ENCODE measurements at places on chromosomes 4 and X.
A peak's percentile ranks its signal among the peaks of the same experiment; 100 is the strongest.

- DNase-seq: peak; percentile 69
Observed at GRCh38 chr4:2266181-2266580, 4.3 kb upstream of the MXD4 start.

DNA sequence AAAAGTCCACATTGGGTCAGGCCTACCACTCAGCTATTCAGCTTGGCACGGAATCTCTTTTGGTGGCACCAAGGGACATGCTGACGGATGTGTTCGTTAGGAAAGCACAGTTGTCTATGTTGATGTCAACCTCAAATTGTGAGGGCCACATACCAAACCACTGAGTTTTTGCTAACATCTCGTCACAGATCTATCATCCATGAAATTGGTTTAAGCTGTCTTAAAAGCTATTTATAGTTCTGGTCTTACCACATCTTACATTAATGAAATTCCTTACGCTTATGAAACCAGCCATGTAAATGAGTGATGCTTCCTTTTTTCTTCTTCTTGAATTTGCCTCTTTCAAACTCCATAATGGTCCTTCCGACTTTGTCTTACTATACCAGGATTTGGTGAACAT is 101.5 kb downstream of the MGST2 start:
- DNase-seq: peak; percentile 94

DNA sequence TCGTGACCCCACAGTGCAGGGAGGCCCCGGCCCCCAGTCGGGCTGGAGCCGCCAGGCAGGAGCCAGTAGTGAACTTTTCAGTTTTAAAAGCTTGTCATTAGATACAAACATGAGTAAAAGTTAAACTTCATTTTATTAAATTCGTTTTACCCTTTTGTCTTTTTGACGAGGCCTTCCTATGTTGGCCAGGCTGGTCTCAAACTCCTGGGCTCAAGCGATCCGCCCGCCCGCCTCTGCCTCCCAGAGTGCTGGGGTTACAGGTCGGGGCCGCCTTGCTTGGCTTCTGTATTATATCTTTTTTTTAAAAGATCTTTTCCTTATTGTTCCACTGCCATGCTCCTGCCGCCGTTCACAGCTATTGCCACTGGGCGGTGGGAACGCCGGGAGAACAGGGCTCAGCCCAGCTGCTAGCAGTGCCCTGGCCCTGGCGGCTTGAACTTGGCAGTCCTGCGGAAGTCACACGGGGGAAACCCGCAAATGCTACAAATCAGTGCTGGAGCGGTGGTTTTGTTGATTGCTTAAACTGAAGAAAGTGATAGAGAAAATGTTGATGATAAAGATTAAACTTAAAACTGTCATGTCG is 968 bp upstream of the NELFA start:
- DNase-seq: peak; percentile 58

- DNase-seq: no peak
Observed at GRCh38 chrX:64229154-64229553, 1.3 kb downstream of the ASB12 start.

- no peak for DNase-seq
Observed at GRCh38 chr4:41458689-41459088, 79.3 kb upstream of the LIMCH1 start.

GRCh38 chrX:154600759-154601374 is 15.9 kb downstream of the CTAG1A start:
- peak; percentile 40 for DNase-seq

- DNase-seq: peak; percentile 0
Observed at GRCh38 chrX:77572322-77572721, 125.1 kb downstream of the FGF16 start.

DNA sequence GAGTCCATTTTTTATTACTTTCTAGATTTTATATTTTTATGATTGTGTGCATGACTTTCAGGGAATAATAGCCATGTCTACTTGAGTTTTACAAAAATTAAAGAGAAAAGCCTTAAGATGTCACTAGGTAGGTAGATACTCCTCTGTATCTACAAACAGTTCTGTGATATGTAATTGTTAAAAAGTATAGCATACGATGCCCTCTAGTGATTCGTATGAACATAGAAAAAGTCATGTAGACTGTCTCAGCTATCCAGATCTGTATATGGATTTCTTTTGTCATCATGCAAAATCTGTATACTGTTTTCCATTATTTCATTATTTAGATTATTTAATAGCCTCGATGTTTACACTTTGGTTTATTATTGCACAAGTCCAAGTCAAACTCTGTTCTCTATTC is 856.6 kb downstream of the CENPC start:
- peak; percentile 3 for DNase-seq

DNA sequence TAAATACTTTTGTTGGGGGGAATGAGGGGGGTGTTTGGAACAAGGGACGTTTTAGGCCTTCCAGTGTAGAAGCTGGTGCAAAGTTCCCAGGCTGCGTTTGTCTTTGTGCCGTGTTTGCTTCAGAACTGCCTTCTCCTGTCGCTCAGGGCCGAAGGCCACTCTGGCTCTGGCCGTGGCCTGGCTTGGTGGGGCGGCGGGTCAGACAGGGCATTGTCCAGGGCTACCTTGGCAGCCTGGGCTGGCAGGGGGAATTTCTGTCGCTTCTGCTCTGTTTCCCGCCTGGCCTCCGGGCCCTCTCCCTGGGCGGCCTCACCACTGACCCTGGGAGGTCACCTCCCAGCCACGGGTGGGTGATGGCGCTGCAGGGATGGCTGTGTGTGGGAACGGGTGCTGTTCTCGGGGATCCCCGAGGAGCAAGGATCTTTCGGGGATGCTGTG is 140.0 kb downstream of the COL4A6 start:
- DNase-seq: no peak

GRCh38 chr4:20078644-20079043 is 173.1 kb upstream of the SLIT2 start:
- no peak for DNase-seq

- no peak for DNase-seq
Observed at GRCh38 chrX:124194901-124195300, 137.6 kb upstream of the TEX13D start.

GRCh38 chr4:152719801-152720556 is 40.2 kb upstream of the TMEM154 start:
- no peak for DNase-seq

DNA sequence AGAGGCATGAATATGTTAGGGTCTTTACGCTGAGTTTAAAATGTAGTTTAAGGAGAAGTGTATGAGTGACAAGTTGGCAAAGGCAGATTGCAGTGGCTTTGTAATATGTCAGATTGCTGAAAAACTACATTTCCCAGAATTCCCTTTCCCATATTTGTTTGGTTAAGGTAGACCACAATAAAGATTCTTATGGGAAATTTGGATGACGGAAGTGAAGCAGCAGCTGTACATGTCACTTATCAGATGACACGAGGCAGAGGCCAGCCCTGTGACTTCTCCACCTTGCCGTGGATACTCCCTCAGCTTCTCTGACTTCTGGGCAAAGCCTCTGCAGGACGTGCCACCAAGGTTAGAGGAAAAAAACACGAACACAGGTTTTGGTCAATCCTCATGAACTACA is 229.7 kb upstream of the DKK2 start:
- no peak for DNase-seq

DNA sequence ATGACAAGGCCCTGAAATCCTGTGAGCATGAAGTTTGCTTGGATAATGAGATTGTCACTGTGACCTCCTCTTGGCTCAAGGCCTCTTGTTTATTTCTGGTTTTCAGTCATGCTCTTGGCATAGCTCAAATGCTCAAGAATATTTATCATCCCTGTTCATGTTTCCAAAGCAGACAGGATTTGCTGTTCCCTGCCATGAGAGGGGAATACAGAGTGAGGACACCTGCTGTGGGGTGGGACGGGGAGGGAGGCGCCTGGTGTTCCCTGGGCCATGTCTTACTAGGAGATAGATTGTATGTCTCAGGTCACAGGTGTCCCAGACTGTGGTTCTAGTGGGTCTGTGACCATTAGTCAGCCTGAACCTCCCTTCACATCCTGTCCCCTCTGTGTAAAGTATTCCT is 34.9 kb upstream of the SH3RF1 start:
- peak; percentile 22 for DNase-seq

- DNase-seq: no peak
Observed at GRCh38 chrX:103831342-103831802, 685 bp downstream of the RAB9B start.

- DNase-seq: no peak
Observed at GRCh38 chr4:108586778-108587177, 33.6 kb upstream of the RPL34 start.

DNA sequence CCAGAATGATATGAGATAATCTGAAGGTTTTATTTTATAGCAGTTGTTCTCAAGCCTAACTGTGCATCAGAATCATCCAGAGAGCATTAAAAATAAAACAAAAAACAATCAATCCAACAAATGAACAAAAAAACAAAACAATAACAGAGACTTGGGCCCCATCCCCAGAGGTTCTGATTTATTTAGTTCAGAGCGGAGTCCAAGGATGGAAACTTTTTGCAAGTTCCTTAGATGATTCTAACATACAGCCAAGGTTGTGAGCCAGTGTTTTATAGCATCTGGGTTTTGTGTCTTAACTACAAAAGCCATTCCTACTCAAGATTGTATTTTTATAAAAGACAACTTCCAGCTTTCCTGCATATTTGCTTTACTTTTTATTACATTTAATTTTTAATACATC is 59.4 kb upstream of the GRPR start:
- DNase-seq: no peak

- no peak for DNase-seq
Observed at GRCh38 chr4:152998861-152999260, 62.7 kb downstream of the FHDC1 start.

DNA sequence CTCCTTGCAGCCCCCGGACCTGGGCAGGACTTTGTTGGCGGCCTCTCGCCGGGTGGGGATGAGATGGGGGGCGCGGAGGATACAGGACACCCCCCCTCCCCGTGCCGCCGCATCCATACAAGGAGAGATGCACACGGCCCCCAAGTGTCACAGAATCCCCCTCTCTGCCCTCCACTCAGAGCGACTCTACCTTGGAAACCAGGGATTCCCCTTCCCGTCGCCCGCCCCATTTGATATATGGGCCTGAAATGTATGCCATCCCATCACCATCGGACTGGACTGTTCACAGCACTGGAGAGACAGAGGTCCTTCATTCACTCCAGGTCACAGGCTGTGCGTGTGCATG is 426 bp downstream of the PORCN start:
- DNase-seq: no peak

- DNase-seq: no peak
Observed at GRCh38 chrX:69104756-69105434, 60.4 kb downstream of the PJA1 start.

DNA sequence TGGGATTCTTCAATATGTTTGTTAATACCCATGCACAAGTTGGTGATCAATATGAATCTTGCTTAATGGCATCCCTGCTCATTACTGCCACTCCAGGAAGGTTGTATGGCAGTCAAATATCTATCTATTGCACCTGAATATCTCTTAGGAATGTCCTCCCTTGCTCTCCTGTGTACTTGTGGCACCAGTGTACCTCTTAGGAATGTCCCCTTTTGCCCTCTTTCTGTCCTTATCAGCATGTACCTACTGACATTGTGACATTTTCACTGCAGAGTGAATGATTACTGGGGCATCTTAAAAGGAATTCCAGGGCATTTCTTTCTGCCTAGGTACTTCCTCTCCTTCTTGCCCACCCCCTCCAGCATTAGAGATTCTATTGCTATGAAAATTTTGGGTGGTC is 163.8 kb upstream of the CENPE start:
- no peak for DNase-seq

DNA sequence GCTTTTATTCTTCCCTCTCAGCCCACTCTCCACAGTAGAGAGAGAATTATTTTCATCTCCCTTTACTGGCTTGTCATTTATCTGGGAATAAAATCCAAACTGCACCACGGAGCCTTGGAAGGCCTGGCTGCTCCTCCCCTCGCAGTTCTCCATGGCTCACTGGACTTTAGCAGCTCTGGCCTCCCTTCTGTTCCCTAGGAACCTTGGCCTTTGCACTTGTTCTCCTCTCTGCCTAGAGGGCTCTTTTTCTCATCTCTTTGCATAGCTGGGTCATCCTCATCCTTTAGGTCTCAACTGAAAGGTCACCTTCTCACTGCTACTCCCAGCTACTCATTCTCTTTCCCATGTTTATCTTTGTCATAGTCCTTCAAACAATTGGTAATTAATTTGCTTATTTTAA is 31.3 kb upstream of the TAPT1 start:
- DNase-seq: no peak

DNA sequence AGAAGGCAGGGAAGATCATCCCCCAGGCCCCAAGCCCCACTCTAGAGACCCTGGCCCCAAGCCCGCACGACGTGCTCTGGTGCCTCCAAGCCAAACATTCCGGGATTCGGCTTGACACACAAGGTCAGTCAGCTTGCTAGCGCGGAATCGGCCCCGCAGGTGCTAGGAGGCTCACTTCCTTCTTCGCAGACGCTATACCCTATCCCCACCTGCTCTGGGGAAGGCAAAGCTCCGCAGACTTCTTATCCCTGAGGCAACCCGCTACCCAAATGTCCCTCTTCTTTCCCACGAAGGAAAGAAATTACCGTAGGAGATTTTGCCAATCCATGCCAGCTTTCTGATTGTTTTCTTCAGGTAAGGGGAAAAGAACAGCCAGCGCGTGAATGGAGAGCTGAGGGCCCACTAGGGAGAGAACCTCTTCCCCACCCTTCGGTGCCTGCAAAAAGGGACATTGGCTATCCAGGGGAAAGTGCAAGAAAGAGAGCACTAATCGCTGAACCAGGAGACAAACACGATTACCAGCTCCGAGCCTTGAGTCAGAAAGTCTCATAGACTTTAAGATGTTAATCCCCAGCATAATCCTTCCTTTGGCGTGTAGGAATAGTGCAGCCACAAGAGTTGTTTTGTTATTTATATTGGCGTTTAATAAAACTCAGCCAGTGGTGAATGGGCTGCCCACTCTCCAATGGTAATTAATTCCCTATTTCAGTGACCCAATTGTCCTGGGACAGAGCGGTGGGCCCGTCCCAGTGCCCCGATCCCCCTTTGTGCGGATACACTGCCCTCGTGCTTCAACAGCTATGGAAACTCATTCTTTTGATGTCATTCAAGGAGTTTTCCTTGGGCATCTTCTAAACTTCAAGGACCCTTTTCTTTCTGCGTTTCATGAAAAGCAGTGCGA is 5.4 kb upstream of the NEUROG2 start:
- no peak for DNase-seq

- DNase-seq: no peak
Observed at GRCh38 chrX:104168127-104168526, 1.9 kb downstream of the FAM199X start.

GRCh38 chr4:69124941-69125340 is 28.7 kb downstream of the UGT2B7 start:
- no peak for DNase-seq
